Stimulated activated CD8-positive, alpha-beta memory T cell treated with anti-CD3 and anti-CD28 coated beads, Interleukin-2, amount 100 ng/mL, for 1 hour (primary cell): ENCODE measurements at places on chromosomes 1 and 21.

- no peak for DNase-seq
Measured at GRCh38 chr1:10045480-10046355, 13.0 kb downstream of the UBE4B start.

DNA sequence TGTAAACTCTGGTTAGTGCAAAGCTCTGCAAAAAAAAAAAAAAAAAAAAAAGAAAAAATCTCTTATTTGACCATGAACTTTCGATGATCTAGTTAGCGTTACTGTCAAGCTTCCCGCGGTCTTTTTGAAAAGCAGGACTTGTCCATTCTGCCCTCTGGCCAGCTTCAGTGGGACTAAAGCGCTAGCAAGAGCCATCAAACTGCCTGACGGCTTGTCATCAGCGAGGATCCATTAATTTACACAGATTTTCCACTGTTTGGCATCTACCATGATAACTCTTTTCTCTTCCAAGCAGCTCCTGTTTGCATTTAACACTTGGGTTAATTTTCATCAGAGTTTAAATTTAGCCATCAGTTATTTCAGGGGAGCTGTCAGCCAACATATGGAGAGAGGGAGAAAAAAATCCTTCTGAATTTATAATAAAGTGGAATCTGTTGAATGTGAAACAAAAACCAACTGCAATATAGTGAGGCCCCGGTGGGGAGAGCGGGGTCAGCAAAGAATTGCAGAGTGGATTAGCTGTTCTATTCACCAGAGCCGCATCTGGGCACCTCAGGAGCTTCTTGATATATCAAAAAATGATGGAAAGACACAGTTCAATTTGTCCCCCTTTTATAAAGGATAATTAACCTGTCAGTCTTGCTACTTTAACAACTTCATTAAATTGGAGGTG, 298.2 kb downstream of the SPATA17 start:
- DNase-seq: no peak

GRCh38 chr1:222275001-222275728, 272.7 kb downstream of the HHIPL2 start:
- no peak for DNase-seq

GRCh38 chr1:67741736-67742135, 56.7 kb downstream of the GADD45A start:
- no peak for DNase-seq

GRCh38 chr21:38955495-38955894, 149.8 kb downstream of the ETS2 start:
- no peak for DNase-seq

- DNase-seq: no peak
Measured at GRCh38 chr1:170133766-170134495, 11.8 kb upstream of the NTMT2 start.

DNA sequence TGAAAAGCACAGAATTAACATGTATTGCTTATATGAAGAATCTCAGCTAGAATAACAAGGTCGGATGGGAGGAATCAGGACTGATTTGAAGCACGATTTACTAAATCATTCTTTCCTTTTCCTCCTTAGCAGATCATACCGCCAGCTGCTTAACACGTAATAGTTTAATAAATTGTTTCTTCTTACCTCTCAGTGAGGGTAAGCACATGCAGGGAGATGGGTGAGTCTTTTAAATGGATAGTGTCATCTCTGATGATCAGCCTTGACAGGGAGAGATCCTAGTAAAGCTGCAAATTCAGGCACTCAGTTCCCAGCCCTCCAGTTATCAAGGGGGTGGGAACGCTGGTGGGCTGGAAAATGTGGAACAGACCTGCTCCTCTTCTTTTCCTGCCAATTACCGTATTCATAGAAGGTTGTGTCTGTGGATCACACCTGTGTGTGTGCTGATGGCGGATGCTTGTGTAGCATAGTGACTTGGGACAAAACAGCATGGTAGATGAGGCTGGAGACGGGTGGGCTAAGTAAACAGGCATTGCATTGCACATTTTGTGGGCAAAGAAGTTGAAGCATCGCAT, 30.7 kb downstream of the NTPCR start:
- DNase-seq: no peak

DNA sequence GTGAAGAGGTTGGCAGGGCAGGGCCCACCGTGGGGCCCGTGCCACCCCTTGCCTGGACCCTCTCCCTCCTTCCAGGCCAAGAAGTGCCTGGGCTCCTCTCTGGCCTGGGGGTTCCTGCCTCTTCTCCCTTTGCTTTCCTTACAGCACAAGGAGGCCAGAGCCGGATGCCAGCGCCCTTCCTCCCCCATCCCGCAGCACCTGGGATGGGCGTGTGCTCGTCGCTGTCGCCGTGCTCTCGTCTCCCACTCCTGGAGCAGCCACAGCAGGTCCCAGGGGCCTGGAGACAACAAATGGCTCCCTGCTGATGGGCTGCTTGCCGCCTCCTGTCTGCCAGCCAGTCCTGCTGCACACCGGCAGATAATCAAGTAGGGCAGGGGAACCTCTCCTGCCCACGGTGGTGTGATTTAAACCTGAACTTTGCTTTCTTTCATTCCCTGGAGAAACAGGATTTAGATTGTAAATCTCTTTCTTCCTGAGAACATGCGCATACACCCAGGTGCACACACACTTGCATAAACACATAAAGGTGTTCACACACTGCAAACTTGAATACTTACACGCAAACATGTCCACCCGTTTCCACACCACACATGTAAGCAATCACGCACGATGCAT, 50.8 kb upstream of the POU3F1 start:
- DNase-seq: no peak

DNA sequence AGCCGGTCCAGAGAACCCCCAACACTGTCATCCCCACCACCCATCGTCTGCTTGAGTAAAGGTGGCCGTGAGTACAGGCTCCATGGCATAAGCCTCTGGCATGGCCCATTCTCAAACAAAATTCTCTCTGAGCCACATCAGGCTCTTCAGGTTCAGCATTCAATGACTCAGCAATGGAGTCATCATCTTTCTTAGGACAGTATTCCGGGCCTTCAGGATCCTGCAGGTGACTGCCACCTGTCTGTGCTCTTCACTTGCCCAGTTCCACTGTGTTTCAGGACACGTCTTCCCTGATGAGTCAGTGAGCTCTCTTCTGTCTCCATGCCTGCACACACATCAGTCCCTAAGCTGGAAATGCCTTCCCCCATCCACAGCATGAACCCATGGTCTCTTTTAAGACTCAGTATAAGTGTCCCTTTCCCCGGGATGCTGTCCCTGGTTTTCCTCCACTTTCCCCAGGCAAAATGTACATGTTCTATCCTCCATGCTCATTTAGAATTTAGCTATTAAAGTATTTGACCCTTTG, 81.1 kb upstream of the FGGY start:
- no peak for DNase-seq

DNA sequence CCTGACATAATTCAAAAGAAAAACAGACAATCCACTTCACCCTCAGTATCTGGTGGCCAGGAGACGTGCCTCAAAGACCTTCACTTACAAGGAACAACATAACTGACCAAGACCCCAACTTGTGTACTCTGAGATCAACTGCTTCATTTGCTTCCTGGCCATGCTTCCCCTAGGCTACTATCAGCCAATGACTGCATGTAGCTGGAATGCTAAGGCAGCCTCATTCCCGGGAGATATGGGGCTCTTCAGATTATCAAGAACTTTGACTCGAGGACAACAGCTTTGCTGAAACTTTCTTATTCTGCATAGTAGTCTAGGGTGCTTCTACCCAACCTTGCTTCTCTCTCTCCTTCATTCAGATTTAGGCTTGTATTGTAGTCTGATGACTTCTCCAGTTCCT, 11.7 kb upstream of the UCK2 start:
- no peak for DNase-seq
